ENCODE measurements at places on chromosomes 6 and 20.

GRCh38 chr6:116329156-116329555 is 41.6 kb upstream of the DSE start:
- no peak for DNase-seq

- no peak for DNase-seq
Observed at GRCh38 chr6:168122011-168122410, 43.0 kb upstream of the FRMD1 start.

DNA sequence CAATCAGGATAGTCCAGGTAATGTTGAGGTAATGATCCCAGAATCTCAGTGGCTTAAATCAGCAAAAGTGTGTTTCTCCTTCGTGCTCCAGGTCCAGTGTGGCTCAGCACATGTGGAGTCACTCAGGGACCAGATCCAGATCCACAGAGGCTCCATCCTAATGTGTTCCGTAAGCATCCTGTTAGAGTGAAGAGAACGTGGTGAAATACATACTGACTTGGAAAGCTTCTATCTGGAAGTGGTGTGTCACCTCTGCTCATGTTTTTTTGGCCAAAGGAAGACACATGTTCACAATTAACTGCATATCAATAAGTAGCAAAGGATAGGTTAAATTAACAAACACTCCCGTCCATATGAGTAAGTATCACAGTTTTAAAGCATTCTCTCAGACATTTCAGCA is 26.8 kb upstream of the PREP start:
- DNase-seq = no peak

DNA sequence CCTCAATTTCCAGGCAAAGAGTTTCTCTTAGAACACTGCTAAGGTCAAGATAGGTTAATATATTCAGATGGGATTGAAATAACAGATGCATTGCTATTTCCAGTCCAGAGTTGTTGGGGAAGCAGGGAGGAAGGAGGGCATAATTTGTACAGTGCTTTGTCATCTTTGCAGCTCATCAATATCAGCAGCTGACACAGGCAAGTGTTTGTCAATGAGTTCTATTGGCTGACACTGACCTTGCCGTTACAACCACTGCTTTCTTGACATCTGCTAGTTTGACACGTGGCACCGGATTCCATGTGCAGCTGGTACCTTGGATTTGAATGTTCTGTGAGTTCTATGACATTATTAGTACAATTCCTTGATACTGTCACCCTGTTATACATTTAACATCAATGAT is 28.0 kb upstream of the MLIP start:
- DNase-seq = no peak

- DNase-seq = no peak
Observed at GRCh38 chr20:48578397-48579098, 249.3 kb downstream of the PREX1 start.

DNA sequence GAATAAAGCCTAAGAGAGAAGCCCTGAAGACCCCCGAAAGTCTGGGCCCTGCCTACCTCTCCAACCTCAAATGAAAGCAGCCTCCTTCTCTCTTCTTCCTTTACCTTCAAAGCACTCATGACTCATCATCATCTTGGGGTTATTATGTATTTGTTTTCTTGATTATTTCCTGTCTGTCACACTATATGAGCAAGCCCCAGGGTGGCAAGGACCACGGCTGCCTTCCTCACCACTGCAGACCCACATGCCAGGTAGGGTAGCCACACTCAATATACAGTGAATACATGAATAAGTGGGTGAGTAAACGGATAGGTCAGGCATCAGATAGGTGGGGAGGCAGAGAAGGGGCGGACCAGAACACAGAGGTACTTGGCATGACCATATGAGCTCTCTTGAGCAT is 8.8 kb downstream of the WFDC3 start:
- DNase-seq = no peak

- DNase-seq = no peak
Observed at GRCh38 chr6:579339-579738, 77.6 kb downstream of the HUS1B start.

DNA sequence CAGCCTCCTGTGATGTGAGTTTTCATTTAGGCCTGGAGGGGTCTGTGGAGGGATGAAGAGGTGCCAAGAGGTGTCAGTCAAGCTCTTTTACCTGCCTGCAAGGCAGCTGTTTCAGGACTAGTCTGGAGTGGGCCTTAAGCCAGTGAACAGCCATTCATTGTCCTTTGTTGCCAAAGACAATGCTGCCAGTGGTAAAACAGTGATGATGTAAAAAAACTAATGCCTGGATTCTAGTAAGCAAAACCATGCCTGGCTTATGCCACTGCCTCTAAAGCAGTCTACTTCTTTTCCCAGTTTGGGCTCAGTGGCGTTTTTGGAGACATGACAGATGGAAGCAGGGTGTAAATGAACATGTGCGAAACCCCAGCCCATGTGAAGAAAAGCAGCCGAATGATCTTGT is 93.5 kb upstream of the KCNK16 start:
- DNase-seq = no peak

DNA sequence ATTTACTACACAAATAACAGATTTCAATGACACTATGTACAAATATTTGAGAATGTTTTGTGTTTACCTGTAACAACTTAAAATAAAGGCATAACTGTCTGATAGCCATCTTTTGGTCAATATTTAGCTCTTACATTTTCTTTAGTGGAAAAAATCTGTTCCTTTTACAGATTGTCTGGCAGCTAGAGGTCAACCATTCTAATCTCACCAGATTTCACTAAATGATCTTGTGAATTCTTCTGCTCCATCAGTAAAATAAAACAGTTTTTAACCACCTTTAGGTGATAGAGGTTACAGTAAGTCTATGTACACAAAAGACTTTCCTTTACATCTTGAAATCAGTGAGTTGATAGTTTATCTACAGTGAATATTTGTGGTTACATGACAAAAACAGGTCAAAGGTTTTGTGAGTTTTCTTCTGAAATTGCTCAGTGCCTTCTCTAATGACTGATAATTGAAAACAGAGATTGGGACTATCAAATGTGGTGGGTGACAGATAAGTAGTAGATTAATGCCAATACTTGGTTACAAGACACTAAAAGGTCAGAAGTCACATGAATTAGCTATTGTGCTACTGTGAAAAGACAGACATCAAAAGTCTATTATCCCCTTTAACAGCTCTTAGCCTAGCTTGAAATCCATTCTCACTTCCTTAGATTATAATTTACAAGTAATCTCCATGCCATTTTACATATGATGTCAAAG is 47.4 kb downstream of the BMP5 start:
- DNase-seq = no peak

DNA sequence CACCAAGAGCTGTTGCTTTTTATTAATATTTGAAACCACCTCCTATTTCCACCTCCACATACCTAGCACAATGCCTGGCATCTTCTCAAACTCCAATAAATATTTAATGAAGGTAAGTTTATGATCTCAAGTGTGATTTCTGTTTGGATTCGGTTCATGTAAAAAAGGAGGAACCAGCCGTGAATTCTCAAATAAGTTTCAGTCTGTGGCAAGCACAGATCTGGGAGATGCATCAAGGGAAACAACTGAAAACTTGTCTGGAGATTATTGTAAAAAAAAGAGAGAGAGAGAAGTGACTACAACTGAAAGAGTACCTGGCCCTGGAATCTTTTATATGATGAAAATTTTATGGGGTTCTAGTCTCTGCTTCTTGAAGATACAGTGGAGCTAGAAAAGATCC is 52.8 kb upstream of the PNRC1 start:
- no peak for DNase-seq
